ENCODE measurements at places on chromosomes 4 and X.

- DNase-seq: no peak
Measured at GRCh38 chr4:26993967-26994366, 133.3 kb downstream of the STIM2 start.

DNA sequence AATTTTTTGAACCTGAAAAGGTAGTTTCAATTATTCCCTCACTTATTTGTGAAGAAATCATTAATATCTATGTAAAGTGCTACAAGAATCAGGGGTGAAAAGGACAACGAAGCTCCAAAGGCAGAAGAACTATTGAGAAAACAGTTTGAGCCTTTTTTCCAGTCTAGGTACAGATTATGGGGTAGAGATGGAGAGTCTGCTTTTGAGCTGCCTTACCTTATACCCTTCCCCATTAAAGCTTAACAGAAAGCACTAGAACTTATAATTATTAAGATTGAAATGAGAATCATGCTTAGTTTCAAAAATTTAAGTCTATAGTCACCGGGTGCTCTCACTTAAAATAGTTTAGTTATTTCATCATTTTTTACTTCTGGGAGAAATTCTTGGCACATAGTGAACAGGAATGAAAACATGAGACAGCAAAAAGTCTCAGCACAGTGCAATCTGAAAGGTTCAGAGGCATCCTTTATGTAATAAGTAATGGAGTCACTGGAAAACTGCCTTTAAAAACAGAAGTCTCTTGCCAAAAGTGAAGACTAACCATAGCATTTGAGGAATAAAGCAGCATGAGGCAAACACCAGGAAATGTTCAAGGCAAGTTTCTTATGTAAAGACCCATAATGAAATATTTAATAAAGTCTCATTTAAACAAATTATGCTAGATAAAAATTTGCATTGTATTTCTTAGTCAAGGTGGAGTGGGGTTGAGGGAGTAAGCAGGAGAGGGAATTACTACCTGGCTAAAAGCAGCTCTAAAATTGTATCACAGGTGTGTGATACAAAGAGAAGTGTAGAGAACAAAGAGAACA is 5.1 kb upstream of the DCLK2 start:
- DNase-seq: no peak

GRCh38 chr4:41327770-41328169 is 71.0 kb downstream of the UCHL1 start:
- DNase-seq: no peak

DNA sequence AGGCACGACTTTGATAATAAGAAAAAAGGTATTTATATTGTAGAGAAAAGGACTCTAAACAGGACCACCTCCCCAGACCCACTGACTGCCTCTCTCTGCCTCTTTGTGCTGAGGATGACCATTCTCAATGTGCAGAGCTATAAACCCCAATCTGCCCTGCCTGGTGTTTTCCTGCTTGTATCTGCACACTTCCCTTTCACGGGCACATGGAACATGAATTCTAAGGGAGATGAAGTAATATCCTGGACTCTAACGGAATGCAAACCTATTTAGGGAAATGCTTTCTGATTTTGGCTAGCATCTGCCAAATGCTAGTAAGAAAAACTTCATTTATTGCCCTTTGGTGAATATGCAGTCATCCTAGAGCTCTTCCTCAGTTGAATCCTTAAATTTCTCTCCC is 2.4 kb downstream of the DIPK2B start:
- no peak for DNase-seq

GRCh38 chr4:126338548-126338947 is 1023.8 kb downstream of the FAT4 start:
- no peak for DNase-seq

GRCh38 chrX:2504706-2505332 is 4.0 kb upstream of the DHRSX start:
- no peak for DNase-seq

DNA sequence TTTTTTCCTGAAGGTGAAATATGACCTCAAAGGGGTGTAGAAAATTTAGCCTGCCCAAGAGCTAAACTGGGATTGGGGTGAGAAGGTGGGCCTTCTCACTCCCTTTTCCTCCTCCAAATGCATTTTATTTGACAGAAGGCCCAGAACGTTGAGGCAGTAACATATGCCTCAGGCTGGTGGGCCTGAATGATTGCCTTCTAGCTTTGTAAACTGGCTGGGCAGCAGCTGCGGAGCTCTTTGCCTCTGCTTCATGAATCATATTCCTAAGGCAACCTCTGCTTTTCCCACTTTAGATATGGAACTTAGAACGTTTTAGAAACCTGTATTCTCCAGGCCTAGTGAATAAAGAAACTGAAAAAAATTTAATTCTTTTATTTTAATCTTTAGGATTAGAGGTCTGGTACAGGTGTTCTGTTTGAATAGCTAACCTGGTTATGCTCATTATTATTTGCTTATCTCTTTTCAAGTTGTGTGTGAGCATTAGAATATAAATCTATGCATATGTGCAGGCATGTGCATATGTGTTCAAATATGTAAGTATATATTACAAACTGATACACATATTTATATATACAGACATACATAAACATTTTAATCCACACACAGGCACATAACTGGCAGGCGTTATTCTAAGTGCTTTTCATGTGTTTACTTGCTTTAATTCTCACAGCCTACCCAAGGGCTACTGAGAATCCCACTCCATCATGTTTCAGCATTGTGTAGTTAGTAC is 11.5 kb downstream of the PRDM8 start:
- DNase-seq: no peak

DNA sequence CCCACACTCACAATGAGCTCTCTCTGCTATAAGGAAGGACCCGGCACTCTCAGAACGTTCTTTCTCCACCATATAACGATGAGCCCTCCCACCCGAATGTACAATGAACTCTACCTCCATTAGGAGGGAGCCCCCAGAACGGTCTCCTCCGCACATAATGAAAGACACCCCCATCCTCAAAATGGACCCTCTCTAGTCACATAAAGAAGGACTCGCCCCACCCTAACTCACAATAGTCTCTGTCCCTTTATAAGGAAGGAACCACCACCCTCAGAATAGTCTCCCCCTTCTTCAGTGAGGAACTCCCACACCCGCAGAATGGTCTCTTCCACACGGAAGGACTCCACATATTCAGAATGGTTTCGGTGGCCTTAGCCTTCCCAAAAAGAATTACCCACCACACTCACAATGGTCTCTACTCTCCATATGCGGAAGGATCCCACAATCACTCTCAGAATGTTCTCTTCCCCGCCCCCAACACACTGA is 477 bp downstream of the SLC35A2 start:
- no peak for DNase-seq

- DNase-seq: no peak
Measured at GRCh38 chrX:80799584-80799983, 10.1 kb downstream of the BRWD3 start.

- no peak for DNase-seq
Measured at GRCh38 chr4:116015062-116015461, 901.6 kb upstream of the NDST4 start.

DNA sequence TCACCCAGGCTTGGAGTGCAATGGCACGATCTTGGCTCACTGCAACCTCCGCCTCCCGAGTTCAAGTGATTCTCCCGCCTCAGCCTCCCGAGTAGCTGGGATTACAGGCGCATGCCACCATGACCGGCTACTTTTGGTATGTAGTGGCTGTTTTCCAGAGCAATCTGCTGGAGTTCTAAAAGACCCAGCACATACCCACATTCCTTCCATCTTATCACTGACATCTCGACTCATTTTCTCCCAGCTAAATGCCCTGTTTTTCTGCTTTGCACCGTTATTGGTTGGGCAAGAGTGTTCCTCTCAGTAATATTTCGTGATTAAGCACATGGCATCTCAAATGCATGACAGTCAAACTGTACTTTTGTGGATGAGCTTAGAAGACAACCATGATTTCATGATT is 53.7 kb downstream of the PRKX start:
- DNase-seq: no peak
